ENCODE measurements at places on chromosomes 4 and X. TPM values are rescaled to one million over a fixed set of nuclear protein-coding genes. Genes with fewer than 3 reads are reported as not detected.

- DNase-seq: no peak
Observed at GRCh38 chr4:126755506-126755905, 877.3 kb upstream of the INTU start.

GRCh38 chr4:37721995-37722638, 35.9 kb upstream of the RELL1 start:
- DNase-seq: no peak

- no peak for DNase-seq
Observed at GRCh38 chrX:111728096-111728495, 47.1 kb downstream of the ALG13 start.

Gene ALPK1
- 14.1 TPM for total RNA-seq

Gene EXOC1L
- not detected for total RNA-seq

All from activated CD8-positive, alpha-beta T cell treated with anti-CD3 and anti-CD28 coated beads, Interleukin-2, amount 10 ng/mL, durations not matched to agents 7 days and 5 days (primary cell).